ENCODE measurements at places on chromosomes 5 and 9.

- peak; percentile 90 for DNase-seq
Observed at GRCh38 chr9:5450359-5451091, at the start of gene CD274. TSS of gene CD274 (plus strand) at chr9:5450542. CDS start at chr9:5456114, 5,572 bp downstream.

DNA sequence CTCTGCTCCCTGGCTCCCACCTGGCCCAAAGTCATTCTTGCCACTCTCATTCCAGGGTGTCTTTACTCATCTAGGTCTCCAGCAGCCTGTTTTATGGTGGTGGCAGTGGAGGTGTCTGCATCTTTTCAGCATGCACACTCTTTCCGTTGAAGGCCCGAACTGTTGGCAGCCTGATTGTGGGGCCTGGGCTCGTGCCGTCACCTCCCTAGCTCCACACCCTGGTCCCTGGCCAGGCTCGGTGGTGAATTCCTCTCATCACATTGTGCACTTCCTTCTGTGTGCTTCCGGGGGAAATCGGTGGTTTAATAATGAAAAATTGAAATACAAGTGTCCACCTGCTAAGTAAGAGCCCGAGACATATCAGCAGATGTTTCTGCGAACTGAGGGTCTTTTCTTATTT is 214.3 kb downstream of the TRIO start:
- DNase-seq = no peak

DNA sequence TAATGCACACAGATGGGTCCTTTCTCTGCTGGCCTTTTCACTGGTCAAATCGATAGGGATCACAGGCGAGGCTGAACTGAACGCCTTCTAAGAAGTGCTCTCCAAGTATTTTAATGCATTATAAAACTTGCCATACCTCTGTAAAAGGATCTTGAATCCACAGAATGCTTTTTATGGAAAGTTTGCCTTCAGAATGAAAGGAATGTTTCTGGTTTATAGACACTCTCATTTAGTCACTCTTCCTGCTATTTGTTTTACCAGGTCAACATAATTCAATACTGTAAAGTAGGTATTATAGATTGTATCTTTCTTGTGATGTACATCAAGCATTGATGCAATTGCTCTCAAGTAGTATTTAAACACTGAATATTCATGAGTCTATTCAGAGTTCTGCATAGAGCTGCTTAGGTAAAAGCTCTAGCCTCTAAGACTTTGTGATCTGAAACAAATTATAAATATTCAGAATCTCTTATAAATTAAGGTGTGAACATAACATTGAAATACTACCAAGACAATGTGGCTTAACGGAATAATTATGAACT is 308.4 kb downstream of the ISL1 start:
- DNase-seq = no peak

DNA sequence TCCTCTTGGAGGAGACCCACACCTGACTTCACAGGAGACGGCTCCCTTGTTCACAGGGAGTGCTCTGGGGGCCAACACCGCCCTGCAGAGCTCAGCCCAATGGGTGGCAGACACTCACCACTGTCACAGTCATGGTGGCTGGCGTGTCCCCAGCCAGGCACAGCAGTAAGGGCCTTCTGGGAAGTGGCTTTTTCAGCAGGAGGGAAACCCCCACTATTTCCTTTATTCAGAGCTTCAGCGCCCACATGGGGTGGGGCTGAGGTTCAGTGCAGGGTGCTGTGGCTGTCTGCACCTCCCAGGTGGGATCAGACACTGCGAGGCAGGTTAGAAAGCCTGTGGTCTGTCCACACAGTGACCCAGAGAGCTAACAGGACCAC is 3.6 kb upstream of the SNAPC4 start:
- no peak for DNase-seq

DNA sequence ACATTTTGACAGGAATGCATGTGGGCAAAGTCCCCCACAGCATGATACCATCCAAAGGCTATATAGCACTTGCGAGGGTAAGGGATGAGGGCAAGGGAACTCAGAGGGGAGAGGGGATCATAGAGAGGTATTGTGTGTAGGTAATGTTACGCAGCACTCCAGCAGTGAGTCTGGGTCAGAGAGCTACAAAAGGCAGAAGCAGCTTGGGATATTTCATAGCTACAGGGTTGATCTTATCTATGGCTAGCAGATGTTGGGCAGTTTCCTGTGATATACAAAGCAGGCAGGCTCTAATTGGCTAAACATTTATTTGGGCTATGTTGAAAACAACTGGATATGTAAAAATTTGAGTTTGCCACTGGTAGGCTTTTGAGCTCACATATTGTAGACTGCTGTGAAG is 17.8 kb upstream of the SLCO4C1 start:
- no peak for DNase-seq

- peak; percentile 35 for DNase-seq
Observed at GRCh38 chr5:55665065-55665464, 47.1 kb downstream of the SLC38A9 start.

DNA sequence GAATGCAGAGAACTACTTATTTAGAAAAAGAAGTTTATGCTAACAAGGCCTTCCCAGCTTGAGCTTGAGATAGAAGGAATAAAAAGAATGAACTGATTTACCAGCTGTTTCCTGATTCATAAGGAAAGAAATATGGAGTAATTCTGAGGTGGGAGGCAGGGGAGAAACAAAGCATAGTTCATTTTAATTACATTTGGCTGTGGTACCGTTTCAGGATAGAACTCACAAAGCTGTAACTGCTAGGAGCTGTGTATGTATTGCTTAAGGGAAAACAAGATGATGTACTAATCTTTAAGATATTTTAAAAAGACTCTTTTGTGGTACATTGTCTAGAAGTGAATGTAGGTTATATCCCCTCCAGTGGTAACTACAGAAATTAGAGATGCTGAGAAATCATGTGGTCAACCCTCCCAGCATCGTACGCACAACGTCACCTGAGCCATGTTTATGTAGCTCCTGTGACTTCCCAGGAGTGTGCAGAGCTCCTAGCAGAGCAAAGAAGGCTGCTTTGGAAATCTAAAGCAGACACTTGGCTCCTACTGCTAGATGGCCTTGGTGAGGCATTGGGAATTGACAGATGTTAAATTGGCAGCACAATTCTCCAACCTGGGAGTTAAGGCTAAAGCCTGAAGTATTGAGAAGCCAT is 208.3 kb upstream of the VLDLR start:
- DNase-seq = no peak

- no peak for DNase-seq
Observed at GRCh38 chr5:2752059-2752820, 763 bp upstream of the IRX2 start.

DNA sequence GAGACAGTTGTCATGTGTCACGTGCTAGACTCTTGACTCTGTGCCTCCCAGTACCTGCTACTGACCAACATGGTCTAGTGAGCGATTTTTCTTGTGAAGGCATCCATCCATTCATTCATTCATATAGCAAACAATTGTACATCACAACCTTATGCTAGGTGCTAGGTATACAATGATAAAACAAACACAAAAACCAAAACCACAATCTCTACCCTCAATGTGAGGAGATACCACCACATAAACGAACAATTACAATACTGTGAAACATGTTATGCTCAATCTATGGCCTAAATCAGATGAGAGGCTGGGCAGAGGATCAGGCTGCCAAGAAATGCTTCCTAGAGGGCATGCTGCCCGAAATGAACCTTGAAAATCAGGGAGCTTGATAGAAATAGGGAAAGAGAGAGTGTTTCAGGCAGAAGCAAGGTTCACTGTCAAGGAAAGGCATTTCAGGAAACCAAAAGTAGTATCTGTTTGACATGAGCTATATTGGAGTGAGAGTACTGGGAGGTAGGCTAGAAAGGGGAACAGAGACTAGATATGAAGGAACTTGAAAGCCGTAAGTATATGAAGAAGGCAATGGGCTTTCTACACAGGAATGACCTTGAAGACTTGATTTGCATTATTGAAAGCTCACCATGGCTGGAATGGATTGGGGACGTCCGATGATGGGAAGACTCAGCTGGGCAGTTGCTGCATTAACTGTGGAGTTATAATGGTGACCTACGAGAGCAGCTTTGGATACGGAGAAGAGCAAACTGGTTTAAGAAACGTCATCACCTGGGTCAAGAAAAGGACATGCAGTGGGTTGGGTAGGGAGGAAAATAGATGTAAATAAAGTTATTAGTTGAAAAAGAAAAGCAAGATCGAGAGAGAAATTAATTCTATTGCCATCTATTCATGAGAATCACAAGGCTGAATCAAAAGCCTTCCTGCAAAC is 90.1 kb downstream of the THBS4 start:
- DNase-seq = no peak

DNA sequence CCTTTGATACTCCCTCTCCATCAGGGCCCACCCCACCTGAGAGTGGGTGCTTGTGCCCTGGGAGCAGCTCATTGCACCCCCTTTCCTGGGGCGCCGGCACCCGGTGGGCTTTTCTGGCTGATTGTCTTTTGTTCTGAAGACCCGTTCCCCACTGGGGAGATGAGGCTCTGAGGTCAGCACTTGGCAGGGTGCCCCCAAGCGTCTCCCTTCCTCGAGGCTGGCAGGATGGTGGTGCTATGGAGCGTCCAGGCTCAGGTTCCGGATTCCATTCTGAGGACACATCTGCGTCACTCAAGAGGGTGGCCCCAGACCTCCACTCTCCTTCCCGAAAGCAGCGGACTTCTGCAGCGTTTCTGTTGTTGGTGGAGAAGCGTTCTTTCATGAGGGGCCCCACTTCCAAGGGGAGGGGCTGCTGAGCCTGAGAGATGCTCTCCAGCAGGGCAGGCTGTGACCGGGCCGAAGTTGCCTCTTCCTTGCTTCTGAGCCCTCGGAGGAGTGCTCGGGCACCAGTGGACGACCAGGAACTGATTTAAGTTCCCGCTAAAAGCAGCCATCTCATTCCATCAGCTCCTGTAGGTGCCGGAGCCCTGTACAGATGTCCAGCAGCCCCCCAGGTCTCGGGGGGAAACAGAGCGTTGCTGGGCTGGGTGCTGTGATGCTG is 42.2 kb downstream of the COL5A1 start:
- peak; percentile 33 for DNase-seq

GRCh38 chr5:170633235-170634081 is 129.6 kb downstream of the KCNIP1 start:
- DNase-seq = peak; percentile 79

DNA sequence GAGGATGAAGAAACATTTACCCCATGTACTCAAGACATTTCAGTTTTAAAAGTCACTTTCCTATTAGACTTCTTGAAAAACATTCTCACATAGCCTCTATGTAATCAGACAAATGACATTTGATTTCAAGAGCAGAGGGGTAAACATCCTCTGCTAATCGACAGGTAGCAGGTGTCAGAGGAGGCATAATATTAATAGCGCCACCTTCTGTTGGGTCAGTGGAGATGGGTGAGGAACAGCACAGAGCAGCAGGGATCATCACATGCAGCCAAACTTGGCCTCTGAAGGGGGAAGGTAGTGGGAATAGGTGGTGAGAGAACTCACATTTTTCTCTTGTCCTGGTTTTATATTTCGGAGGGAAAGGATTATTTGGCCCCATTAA is 3.3 kb upstream of the LSM11 start:
- DNase-seq = no peak

DNA sequence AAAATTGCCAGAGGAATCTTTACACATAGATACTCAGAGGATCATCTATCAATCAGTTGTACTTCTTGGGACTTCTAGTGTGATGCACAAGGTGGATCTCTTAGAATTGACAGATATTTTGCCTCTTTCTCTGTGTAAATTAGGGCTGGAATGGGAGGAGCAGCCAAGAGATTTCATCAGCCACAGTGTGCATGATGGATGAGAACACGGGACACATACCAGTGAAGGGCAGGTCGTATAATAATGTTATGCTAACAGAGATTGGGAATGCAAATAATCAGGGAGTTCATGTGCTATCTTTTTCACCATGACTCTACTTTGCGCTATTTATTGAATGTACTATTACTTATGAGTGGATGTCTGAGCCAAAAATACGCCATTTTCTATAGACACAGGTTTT is 43.3 kb upstream of the ISOC1 start:
- DNase-seq = no peak

GRCh38 chr9:116101516-116101915 is 52.1 kb upstream of the PAPPA start:
- peak; percentile 80 for DNase-seq

GRCh38 chr9:133449760-133450159 is 10.0 kb upstream of the CACFD1 start:
- DNase-seq = no peak

GRCh38 chr9:72979405-72980100 is 26.7 kb upstream of the ALDH1A1 start:
- no peak for DNase-seq

DNA sequence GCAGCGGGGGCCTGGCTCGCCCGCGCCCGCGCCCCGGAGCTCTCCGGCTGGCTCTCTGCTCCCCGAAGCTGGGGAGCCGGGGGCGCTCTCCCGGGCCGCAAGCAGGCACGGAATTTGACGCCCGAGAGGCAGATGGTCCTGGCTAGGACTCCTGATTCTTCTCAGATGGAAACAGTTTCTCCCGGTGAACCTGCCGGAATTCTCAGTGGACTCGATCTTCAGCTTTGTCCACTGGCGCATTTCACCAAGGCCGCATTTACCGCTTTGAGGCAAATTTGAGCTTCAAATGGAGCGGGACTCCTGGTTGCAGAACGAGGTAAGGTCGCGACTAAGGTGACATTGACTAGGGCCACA is 305.7 kb upstream of the KCNN2 start:
- DNase-seq = no peak

- DNase-seq = no peak
Observed at GRCh38 chr5:145996135-145996534, 59.8 kb downstream of the SH3RF2 start.
